GM12891 (cell line): ENCODE measurements at places on chromosomes 1 and 21.

GRCh38 chr1:171350594-171350993, 36.6 kb downstream of the FMO4 start:
- DNase-seq, result no peak

GRCh38 chr1:86914601-86914997, at the start of gene HS2ST1:
Gene HS2ST1 (plus strand): TSS chr1:86914635.
- no peak for DNase-seq

- no peak for DNase-seq
Measured at GRCh38 chr1:23696335-23696989, 4.9 kb downstream of the RPL11 start.

DNA sequence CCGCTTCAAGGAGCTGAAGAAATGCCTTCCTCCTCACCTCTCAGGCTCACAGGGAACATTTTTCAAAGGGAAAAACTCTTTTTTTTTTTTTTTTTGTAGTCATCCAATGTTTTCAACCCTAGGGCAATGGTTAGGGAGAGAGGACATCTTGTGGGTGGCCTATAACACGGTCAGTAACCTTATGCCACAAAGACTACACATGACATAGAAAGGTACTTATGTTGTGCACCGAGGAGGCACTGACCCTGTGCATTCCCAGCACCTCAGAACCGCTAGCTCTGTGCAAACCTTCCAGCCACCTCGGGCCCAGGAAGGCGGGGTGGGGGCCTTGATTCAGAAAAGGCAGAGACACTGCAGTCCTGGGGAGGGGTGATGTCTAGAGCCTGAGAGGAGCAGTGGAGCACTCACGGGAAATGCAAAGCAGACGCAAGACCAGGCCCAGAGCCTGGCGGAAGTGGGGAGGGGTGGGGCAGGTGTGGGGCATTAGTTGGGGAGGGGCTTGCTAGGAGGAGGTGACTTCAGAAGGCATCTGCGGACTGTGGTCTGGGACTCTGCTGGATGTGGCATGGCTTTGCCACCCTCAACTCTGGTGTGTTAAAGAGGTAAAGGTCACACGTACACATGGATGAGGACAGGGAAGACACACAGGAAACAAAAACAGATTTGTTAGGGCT, 68.6 kb downstream of the MDM4 start:
- no peak for DNase-seq

GRCh38 chr21:28952686-28953085, 40.0 kb downstream of the LTN1 start:
- DNase-seq, result no peak

GRCh38 chr1:175116210-175116798, 48.7 kb downstream of the TNN start:
- no peak for DNase-seq
